ENCODE measurements at places on chromosomes 1 and 21.
A peak's percentile ranks its signal among the peaks of the same experiment; 100 is the strongest.

DNA sequence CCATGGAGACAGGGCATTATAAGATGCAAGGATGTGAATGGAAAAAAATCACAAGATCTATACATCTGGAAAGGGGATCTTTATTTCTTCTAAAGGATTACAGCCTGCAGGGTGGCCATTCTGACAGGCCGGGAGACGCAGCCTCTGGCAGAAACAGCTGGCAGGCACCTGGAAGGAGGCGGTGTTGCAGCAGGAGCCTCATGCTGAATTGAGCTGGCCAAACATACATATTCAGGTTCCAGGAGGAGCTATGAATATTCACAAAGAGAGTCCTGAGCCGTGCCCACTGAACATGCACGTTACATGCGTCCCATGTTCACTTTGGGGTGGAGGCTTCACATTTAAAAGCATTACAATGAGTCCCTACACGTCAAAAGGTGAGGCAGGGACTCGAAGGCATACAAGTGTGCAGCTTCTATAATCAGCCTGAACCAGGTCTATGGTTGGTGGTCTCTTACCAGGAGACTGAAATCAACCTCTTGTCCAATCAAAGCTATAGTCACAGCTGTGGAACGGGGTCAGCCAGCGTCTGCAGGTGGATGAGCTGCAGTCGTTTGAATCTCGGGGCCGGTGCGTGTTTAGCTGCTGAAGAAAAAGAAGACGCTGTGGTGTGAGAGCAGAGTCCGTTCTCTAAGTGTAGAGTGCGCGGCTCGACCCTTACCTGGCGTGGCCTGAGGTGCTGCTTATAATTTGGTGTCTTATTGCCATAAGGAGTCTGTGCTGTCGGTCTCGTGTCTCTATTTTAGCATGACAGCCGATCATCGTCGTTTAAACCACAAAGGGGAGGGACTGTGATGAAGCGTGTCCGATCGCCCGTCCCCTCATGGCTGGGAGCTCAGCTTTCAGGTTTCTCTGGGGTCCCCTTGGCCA lies 183.0 kb downstream of the ETS2 start:
- H3K27me3 ChIP-seq: no peaks in the 10 kb centered on the region
- no peak overlapping the region for H3K27ac ChIP-seq
- DNase-seq: no peak
- no peak overlapping the region for H3K4me3 ChIP-seq
- H3K4me1 ChIP-seq: peaks cover 23% of the 10 kb centered on the region

GRCh38 chr1:116754198-116754977 lies at the start of gene CD2:
CD2 (plus strand) TSS chr1:116754430; CDS start chr1:116754493, 63 bp downstream.
- H3K36me3 ChIP-seq: no peaks in the 10 kb centered on the region
- no peaks in the 10 kb centered on the region for H3K27me3 ChIP-seq
- no peak for DNase-seq
- no peak within 1 kb of the TSS for H3K27ac ChIP-seq
- no peaks in the 10 kb centered on the region for H3K4me1 ChIP-seq
- H3K4me3 ChIP-seq: no peak within 1 kb of the TSS

DNA sequence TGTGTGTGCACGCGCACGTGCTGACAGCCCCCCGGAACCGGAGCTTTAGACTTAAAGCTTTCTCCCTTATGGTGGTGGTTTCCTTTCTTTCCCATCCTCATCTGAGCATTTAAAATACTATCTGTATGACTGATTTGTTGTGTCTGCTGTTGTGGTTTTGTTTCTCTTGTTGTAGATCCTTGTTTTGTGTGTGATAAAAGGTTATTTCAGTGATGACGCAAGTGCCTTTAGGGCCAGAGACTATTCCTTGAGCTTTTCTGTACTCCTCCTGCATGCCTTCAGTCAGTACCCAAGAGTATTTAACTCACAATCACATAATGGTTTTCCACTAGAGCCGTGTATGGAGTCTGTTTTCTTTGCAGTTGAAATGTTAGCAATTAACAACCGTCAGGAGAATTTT lies 45.4 kb downstream of the LCA5L start:
- H3K4me1 ChIP-seq: no peaks in the 10 kb centered on the region
- no peak overlapping the region for H3K27ac ChIP-seq
- DNase-seq: no peak
- H3K36me3 ChIP-seq: no peaks in the 10 kb centered on the region

DNA sequence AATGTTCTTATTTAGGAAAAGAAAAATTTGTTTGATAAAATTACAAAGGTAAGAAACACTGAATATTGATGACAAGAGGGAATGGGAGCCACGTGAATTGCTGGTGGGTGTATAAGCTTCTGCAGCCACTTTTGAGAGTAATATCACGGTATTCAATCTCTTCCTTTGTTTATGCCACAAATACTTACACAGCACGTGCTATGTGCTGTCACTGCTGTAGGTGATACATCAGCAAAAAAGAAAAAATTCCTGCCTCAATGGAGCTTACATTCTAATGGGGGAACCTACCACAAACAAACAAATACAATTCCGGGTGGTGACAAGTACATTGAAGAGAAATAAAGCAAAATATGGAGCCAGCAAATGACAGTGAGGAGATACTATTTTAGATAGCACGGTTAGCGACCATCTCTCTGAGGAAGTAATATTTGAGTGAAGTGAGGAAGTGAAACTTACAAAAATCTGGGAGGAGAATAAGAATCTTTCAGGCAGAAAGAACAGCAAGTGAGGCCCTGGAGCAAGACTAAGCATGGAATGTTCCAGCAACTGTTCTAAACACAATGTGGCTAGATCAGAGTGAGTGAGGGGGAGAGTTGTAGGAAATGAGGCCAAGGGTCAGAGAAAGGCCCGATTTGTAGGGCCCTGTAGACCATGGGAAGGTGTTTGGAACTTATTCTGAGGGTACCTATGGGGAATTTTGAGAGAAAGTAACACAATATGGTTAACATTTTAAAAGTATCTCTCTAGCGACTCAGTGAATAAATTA lies 2.6 kb upstream of the FCRLB start:
- H3K27me3 ChIP-seq: no peaks in the 10 kb centered on the region
- no peaks in the 10 kb centered on the region for H3K4me1 ChIP-seq
- DNase-seq: no peak
- H3K27ac ChIP-seq: no peak overlapping the region

DNA sequence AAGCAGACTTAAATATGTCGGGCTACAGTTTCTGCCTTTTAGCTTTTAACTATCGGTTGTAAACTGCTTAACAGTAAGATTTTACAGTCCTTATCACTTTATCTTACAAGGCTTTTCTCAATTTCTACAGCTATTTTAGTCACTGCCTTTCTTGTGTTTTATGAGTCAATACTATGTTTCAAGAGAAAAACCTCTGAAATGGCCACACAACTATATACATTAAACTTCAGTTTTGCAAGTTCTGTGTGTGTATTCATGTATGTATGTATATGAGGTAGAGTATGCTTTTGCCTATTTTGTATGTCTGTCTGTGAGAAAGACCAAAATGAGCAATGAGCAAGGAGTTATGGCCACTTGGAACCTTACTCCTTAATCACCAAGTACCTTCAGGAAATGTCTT lies 169.8 kb downstream of the SYT2 start:
- no peak for DNase-seq
- peak overlapping the region; percentile 52 for H3K27ac ChIP-seq
- H3K36me3 ChIP-seq: no peaks in the 10 kb centered on the region
- peak overlapping the region; percentile 65 for H3K4me3 ChIP-seq
- H3K4me1 ChIP-seq: peaks cover 5% of the 10 kb centered on the region

- no peaks in the 10 kb centered on the region for H3K36me3 ChIP-seq
- H3K27ac ChIP-seq: no peak overlapping the region
- no peaks in the 10 kb centered on the region for H3K27me3 ChIP-seq
- DNase-seq: no peak
- peaks cover 3% of the 10 kb centered on the region for H3K4me1 ChIP-seq
- H3K4me3 ChIP-seq: no peak overlapping the region
These were observed 50.5 kb downstream of the EPHB2 start for GRCh38 chr1:22761101-22761500.

- no peaks in the 10 kb centered on the region for H3K36me3 ChIP-seq
- H3K4me1 ChIP-seq: no peaks in the 10 kb centered on the region
- H3K27me3 ChIP-seq: no peaks in the 10 kb centered on the region
These were observed 181.2 kb upstream of the CSF3R start for GRCh38 chr1:36663772-36664430.

- H3K36me3 ChIP-seq: no peaks in the 10 kb centered on the region
- H3K27me3 ChIP-seq: no peaks in the 10 kb centered on the region
- no peak for DNase-seq
- no peaks in the 10 kb centered on the region for H3K4me1 ChIP-seq
These were observed 200.5 kb upstream of the C1orf105 start for GRCh38 chr1:172219966-172220365.

DNA sequence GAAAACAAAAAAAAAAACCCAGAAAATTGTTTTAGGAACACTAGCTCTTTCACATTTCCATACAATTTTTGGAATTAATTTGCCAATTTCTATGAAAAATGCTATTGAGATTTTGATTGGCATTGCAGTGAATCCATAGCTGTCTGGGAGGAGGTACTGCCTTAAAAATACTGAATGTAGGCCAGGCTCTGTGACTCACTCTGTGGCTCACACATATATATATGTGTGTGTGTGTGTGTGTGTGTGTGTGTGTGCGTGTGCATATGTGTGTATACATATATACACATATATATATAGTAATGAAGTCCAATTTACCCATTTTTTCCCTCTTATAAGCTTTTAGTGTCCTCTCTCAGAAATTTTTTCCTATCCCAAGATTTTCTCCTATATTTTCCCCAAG lies 214.2 kb upstream of the DMRTA2 start:
- H3K4me1 ChIP-seq: no peaks in the 10 kb centered on the region
- H3K4me3 ChIP-seq: no peak overlapping the region
- no peaks in the 10 kb centered on the region for H3K36me3 ChIP-seq
- no peaks in the 10 kb centered on the region for H3K27me3 ChIP-seq
- H3K27ac ChIP-seq: no peak overlapping the region

DNA sequence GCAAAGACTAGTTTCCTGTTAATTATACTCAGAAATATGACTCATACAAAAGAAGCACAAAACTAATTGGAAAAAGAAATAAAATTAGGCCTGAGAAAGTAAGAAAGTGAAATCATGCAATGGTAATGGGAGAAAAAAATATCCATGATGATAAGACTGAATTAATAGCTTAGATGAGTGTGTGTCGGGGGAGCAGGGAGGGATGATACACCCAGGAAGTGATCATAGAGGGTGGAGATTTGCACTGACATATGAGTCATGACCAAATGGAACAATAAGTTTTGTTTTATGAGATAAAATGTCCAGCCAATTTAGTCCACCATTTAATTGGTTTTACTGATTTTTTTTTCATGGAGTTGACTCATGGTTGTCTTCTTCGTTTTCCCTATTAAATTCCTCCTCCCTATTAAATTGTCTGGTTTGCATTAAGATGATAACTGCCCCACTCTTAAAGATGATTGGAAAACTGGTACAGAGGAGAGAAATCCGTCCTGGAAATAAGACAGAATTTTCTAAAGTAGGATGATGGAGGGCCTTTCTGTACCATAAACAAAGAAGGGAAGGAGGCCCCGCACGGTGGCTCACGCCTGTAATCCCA lies 111.7 kb upstream of the KCNJ6 start:
- H3K4me3 ChIP-seq: no peak overlapping the region
- no peaks in the 10 kb centered on the region for H3K4me1 ChIP-seq
- H3K27ac ChIP-seq: no peak overlapping the region
- DNase-seq: no peak

- no peaks in the 10 kb centered on the region for H3K27me3 ChIP-seq
- no peak overlapping the region for H3K27ac ChIP-seq
- H3K4me3 ChIP-seq: no peak overlapping the region
- H3K36me3 ChIP-seq: no peaks in the 10 kb centered on the region
- no peak for DNase-seq
- H3K4me1 ChIP-seq: no peaks in the 10 kb centered on the region
These were observed 33.2 kb downstream of the KCTD3 start for GRCh38 chr1:215600258-215600792.

- no peaks in the 10 kb centered on the region for H3K27me3 ChIP-seq
- no peaks in the 10 kb centered on the region for H3K4me1 ChIP-seq
- H3K27ac ChIP-seq: no peak overlapping the region
- no peak for DNase-seq
- no peaks in the 10 kb centered on the region for H3K36me3 ChIP-seq
These were observed 938.9 kb upstream of the ADGRL4 start for GRCh38 chr1:79945391-79945790.

DNA sequence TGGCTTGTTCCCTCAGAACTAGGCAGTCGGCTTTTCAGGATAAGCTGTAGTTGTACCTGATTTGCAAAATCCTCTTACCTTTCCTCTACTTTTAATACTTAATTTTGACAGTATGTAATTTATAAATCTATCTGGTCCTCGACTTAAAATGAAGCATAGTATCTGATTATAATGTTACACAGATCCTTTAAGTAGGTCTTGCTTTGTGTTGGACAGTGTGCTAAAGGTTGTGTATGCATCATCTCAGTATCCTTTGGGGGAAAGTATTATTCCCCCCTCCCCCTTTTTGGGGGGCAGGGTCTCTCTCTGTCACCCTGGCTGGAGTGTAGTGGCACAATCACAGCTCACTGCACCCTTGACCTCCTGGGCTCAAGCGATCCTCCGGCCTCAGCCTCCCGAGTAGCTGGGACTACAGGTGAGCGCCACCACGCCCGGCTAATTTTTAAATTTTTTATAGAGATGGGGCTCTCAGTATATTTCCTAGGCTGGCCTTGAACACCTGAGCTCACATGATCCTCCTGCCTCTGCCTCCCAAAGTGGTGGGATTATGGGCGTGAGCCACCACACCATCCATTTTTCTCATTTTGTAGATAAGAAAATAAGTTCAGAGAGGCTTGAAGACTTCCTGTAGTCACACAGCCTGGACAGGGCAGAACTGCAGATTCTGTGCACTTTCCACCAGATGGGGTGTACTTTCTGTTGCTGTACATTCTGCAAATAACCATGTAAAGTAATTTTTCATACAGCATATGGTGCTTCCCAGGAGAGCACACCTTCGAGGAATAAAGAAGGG lies 791 bp upstream of the STX6 start:
- no peaks in the 10 kb centered on the region for H3K36me3 ChIP-seq
- no peak overlapping the region for H3K27ac ChIP-seq
- DNase-seq: no peak

DNA sequence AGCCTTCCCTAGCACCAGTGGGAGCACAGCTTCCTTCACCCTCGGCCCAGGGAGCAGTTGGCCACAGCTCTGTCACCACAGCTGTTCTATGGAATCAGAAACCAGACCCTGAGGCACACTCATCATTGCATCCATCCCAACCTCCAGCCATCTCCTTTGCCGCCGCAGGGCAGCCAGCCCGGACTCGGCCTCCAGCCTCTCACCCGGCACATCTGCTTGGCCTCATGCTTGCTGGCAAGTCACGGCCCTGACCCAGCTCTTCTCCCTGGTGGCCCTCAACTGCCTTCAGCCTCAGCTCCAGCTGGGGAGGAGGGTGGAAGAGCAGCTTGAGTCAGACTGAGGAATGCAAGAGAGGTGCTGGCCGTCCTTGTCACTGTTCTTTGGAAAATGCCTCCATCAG lies 59.8 kb downstream of the TOR1AIP2 start:
- DNase-seq: peak; percentile 83
- peak overlapping the region; percentile 46 for H3K27ac ChIP-seq
- peaks cover 15% of the 10 kb centered on the region for H3K4me1 ChIP-seq
- H3K36me3 ChIP-seq: no peaks in the 10 kb centered on the region

GRCh38 chr1:39194398-39195051 lies 10.0 kb upstream of the MACF1 start:
- no peak for DNase-seq
- H3K27ac ChIP-seq: peak overlapping the region; percentile 11
- H3K27me3 ChIP-seq: no peaks in the 10 kb centered on the region
- no peak overlapping the region for H3K4me3 ChIP-seq

- H3K27ac ChIP-seq: no peak overlapping the region
- H3K27me3 ChIP-seq: no peaks in the 10 kb centered on the region
- H3K4me3 ChIP-seq: no peak overlapping the region
- no peaks in the 10 kb centered on the region for H3K36me3 ChIP-seq
- H3K4me1 ChIP-seq: peaks cover 15% of the 10 kb centered on the region
These were observed 18.3 kb upstream of the S100A2 start for GRCh38 chr1:153583976-153584375.
